ENCODE measurements at places on chromosomes 6 and 20.

DNA sequence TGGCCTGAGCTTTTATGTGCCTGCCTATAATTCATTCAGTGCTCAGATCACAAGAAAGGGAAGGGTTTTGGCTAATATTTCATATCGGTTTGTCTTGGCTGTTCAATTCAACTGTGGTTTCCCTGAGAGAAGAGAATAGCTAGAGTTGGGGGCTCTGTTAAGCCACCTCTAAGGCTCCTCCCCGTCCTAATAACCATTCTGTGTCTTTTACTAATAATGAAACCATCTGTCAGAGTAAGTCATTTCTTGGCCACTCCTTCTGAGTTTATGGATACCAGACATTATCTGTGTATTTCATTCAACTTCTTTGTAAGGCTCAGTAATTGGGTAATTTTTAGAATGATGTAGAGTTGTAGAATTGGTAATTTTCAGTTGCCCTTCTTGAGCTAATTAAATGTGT lies 5.2 kb downstream of the STX11 start:
- no peak for DNase-seq

DNA sequence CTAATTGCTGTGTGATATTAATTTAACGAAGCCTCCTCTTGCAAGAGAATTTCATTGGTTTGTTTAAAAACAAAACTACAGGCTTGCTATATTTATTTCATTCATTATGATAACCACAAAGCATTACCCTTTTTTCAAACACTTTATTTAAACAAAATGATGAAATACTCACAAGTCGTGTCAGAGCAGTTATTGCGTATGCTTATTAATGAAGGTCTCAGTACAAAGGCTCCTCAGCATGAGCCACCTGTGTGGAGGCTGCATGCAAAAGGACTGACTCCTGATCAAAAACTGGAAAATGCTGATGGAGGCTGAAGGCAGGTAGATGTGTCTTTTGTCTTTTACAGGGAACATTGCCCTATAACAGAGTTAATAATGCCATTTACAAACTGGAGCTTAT lies 130.5 kb downstream of the CRYBG1 start:
- no peak for DNase-seq

- no peak for DNase-seq
These were observed 30.4 kb downstream of the HLA-DPB1 start for GRCh38 chr6:33105916-33106871.

GRCh38 chr6:52697903-52698302 lies 27.0 kb downstream of the TMEM14A start:
- no peak for DNase-seq

DNA sequence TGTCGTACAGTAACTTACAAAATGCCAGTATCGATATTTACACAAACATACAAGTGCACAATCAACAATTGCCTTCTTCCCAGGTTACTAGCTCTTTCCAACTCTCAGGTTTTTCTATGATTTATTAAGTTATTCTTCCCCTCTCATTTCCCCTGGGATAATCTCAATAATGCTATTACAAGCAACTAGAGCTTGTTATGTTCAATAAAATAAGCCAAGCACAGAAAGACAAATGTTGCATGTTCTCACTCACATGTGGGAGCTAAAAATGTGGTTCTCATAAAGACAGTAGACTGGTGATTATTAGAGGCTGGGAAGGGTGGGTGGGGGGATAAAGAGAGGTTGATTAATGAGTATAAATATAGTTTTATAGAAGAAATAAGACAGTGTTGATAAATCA lies 577.1 kb downstream of the HACE1 start:
- DNase-seq = no peak

DNA sequence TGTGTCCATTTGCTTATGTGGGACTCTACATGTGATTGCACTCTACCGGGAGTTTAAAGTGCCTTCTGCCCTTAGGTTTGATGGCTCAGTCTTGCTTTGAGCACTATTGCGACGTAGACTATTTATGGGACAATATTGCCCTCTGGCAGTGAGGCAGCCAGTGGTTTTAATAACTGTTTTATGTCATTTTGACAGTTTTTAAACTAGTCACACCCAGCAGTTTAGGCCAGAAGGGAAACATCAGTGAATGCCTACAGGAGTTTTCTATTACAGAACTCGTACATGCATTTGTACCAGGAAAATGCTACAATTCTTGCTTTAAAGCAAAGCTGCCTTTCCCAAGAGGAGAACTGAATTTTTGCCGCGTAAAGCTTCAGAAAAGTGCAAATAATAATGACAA lies 813.7 kb downstream of the KIF16B start:
- DNase-seq = peak; percentile 35

- no peak for DNase-seq
These were observed 109.7 kb downstream of the BFSP1 start for GRCh38 chr20:17421493-17421892.

DNA sequence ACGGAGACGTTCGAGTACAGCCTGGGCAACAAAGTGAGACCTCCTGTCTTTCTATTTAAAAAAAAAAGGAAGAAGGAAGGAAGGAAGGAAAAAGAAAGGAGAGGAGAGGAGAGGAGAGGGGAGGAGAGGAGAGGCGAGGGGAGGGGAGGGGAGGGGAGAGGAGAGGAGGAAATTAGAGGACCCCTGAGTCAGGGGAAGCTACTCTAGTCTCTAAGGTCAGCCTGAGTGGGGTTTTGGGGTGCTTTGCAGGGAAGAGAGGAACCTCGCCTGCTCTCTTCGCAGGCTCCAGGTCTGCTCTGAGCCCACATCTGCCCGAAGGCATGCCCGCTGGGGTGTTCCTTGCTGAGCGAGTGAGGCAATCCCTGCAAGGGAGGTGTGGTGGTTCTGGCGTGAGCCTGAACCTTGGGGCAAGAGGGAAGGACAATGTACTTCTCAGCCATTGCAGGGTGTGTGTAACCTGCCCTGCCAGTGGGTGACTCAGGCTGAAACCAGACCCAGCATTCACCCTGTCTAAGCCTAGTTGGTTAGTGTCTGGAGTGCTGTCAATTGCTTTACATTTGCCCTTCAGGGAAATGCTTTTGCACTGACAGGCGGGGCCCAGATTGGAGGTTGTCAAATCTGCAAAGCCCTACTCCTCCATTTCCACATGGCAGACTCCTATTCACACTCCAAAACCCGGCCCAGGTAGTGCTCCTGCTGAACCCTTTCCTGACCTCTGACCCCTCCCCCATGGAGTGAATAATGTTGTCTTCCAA lies 15.3 kb upstream of the MMP9 start:
- no peak for DNase-seq

DNA sequence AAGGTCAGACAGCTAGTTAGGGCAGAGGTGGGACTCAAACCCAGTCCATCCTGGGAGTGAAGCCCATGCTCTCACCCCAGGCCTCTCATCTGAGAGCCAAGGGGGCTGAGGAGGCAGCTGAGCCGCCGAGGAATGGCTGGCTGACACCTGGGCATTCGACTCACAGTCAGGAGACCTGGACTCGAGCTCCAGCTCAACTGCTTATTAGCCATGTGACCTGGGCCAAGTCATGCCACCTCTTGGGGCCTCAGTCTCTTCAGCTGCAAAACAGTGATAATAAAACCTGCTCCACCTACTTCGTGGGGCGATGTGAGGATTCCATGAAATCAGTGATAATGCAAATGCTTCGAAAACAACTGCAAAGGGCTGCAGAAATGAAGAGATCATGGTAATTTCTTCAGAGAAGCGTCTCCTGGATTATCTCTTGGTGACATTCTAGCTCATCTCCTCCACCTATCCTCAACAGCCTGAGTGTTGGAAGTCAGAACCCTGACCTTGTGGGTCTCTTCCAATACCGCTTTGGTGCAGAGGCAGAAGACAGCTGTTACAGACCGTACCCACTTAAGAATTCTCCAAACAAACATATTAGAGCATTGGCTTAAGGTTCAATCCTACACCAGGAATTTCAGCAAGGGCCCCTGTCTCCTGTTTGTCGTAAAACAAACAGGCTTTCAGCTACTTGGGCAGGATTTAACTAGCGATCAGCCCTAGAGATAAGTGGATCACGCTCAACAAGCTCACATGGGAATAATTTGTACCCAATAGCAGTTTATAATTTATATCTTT lies 60.0 kb upstream of the PIM1 start:
- no peak for DNase-seq

- DNase-seq = no peak
These were observed 86.7 kb upstream of the BACH2 start for GRCh38 chr6:90383196-90383822.

GRCh38 chr6:105907991-105908390 lies 178.1 kb upstream of the PRDM1 start:
- DNase-seq = no peak

GRCh38 chr6:117008618-117009017 lies 131.6 kb downstream of the RFX6 start:
- no peak for DNase-seq

GRCh38 chr6:134249239-134249758 lies 68.6 kb downstream of the SGK1 start:
- DNase-seq = peak; percentile 46
